ENCODE measurements at places on chromosomes 2 and 18. TPM values are rescaled to one million over a fixed set of nuclear protein-coding genes. Genes with fewer than 3 reads are reported as not detected.
A peak's percentile ranks its signal among the peaks of the same experiment; 100 is the strongest.

DNA sequence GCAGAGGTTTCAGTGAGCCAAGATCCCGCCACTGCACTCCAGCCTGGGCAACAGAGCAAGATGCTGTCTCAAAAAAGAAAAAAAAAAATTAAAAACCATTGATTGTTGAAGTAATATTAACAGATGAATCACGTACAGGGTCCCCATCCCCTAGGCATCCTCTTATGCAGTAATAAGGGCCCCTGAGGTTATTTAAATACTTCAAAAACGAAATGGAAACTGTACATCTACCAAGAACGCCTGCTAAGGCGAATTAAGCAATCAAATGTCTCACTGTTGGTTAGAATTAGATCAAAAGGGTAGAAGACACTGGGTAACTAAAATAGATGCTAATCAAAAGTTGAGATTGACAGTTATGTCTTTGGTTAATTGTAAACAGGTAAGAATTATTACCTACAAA is 7.5 kb downstream of the TRABD2A start:
- H3K4me3 ChIP-seq = no peak overlapping the region
- no peaks in the 10 kb centered on the region for H3K27me3 ChIP-seq
- H3K36me3 ChIP-seq = no peaks in the 10 kb centered on the region
- DNase-seq = peak; percentile 25
- H3K4me1 ChIP-seq = no peaks in the 10 kb centered on the region

- no peak for DNase-seq
- no peak overlapping the region for H3K4me3 ChIP-seq
- H3K27ac ChIP-seq = no peak overlapping the region
These were observed 166.9 kb downstream of the MYO3B start for GRCh38 chr2:170344663-170345346.

GRCh38 chr2:10413991-10414451 is 34.1 kb downstream of the ODC1 start:
- no peaks in the 10 kb centered on the region for H3K4me1 ChIP-seq
- no peak overlapping the region for H3K4me3 ChIP-seq
- no peaks in the 10 kb centered on the region for H3K27me3 ChIP-seq
- H3K36me3 ChIP-seq = no peaks in the 10 kb centered on the region
- DNase-seq = no peak
- H3K27ac ChIP-seq = no peak overlapping the region

GRCh38 chr2:205056151-205056561 is 510.9 kb downstream of the PARD3B start:
- H3K4me3 ChIP-seq = peak overlapping the region; percentile 31
- no peaks in the 10 kb centered on the region for H3K27me3 ChIP-seq
- H3K36me3 ChIP-seq = no peaks in the 10 kb centered on the region
- DNase-seq = no peak
- no peak overlapping the region for H3K27ac ChIP-seq

GRCh38 chr2:105144941-105145300 is 96.6 kb upstream of the GPR45 start:
- no peak overlapping the region for H3K27ac ChIP-seq
- peaks cover 5% of the 10 kb centered on the region for H3K4me1 ChIP-seq
- peaks cover 33% of the 10 kb centered on the region for H3K27me3 ChIP-seq
- H3K36me3 ChIP-seq = no peaks in the 10 kb centered on the region

SOWAHC gene
- total RNA-seq = 29.3 TPM

XPO1 gene
- total RNA-seq = 90.6 TPM

REEP1 gene
- 44.9 TPM for total RNA-seq

PPP1R1C gene
- not detected for total RNA-seq

All from sigmoid colon (tissue), 7 donors.